ENCODE measurements at places on chromosomes 13 and 19. TPM values are rescaled to one million over a fixed set of nuclear protein-coding genes. Genes with fewer than 3 reads are reported as not detected.

CTU1 gene
- total RNA-seq = 18.1 TPM

SPPL2B gene
- 145 TPM for total RNA-seq

JSRP1 gene
- 0.42 TPM for total RNA-seq

SMIM44 gene
- not detected for total RNA-seq

ZSWIM4 gene
- total RNA-seq = 9.0 TPM

DIRAS1 gene
- 0.56 TPM for total RNA-seq

GGN gene
- 0.18 TPM for total RNA-seq

CRB3 gene
- 6.1 TPM for total RNA-seq

DNA sequence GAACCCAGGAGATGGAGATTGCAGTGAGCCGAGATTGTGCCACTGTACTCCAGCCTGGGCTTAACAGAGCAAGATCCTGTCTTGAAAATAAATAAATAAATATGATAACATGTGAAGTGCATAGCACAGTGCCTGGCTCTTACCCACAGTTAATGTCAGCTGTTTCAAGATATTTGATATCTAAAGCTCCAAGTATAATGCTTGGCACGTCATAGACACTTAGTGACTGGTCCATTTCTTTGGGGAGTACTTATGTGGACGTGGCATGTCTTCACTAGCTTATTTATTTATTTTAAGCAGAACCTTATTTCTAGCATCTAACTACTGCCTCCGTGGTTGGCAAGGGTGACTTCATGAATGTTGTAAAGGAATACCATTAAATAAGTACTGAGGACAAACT is 18.8 kb downstream of the GARRE1 start:
- H3K4me1 ChIP-seq = peaks cover 35% of the 10 kb centered on the region
- no peak for DNase-seq
- H3K36me3 ChIP-seq = no peaks in the 10 kb centered on the region
- no peaks in the 10 kb centered on the region for H3K27me3 ChIP-seq

GRCh38 chr13:21501686-21502085 is 42.6 kb upstream of the ZDHHC20 start:
- H3K27me3 ChIP-seq = no peaks in the 10 kb centered on the region
- no peak overlapping the region for H3K4me3 ChIP-seq
- H3K36me3 ChIP-seq = peaks cover 10% of the 10 kb centered on the region
- H3K4me1 ChIP-seq = no peaks in the 10 kb centered on the region
- no peak overlapping the region for H3K27ac ChIP-seq

DNA sequence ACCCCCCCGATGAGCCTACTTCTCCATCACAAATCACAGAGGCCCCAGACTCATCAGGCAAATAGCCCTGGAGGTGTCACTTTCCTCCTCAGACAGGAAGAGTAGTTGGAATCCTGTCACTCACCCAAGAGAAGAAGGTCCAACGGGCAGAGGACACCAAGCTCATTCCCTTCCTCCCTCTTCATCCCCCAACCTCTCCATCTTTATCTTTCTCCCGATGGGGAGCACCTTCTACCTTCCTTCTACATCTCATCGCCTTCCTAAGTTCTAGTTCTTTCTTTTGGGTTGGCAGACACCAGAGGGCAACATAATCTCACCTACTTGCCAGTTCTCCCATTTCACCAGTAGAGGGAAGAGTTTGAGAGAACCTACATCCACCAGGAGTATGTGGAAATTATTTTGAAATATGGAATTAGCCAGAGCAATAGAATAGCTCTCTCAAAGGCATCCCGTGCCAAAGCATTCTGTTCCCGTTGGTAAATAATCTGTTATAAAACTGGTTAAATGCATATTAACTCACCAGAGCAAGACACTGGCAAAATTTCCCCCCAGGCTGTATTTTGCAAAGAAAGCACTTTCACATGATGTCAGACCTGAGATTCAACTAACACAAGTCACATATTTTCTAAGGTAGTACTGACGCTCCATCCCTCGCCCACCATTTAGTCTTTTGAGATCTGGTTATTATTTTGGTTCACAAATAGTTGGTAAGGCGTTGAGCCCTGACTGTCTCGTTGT is 55.0 kb downstream of the ZIC5 start:
- peaks cover 4% of the 10 kb centered on the region for H3K27me3 ChIP-seq
- no peak overlapping the region for H3K4me3 ChIP-seq
- H3K27ac ChIP-seq = no peak overlapping the region
- peak; percentile 15 for DNase-seq
- no peaks in the 10 kb centered on the region for H3K4me1 ChIP-seq
- H3K36me3 ChIP-seq = no peaks in the 10 kb centered on the region

- peaks cover 41% of the 10 kb centered on the region for H3K4me1 ChIP-seq
- no peaks in the 10 kb centered on the region for H3K27me3 ChIP-seq
- peak overlapping the region; percentile 92 for H3K27ac ChIP-seq
- peak; percentile 45 for DNase-seq
- H3K36me3 ChIP-seq = no peaks in the 10 kb centered on the region
Observed at GRCh38 chr13:41458187-41458760, 924 bp downstream of the RGCC start.

- H3K27ac ChIP-seq = no peak overlapping the region
- H3K4me1 ChIP-seq = no peaks in the 10 kb centered on the region
- no peak for DNase-seq
- H3K4me3 ChIP-seq = no peak overlapping the region
Observed at GRCh38 chr19:46772170-46773017, 16.0 kb downstream of the SLC1A5 start.

DNA sequence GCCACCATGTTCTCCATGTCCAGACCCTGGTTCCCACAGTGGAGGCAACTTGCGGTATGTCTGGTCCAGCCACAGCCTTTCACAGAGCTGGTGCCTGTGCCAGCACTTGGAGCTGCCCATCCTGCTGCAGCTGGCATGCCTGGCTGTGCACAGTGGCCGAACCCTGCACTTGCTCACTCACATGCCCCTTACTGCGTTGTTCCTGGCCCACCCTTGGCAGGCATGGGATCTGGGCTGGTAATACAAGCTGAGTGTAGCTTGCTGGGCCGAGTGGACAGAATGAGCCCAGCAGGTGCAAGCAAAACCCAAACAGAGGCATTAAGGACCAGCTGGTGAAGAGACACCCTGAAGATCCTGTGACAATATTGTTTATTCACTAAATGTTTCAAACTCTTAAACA is 583.9 kb upstream of the SLITRK6 start:
- H3K27ac ChIP-seq = no peak overlapping the region
- DNase-seq = no peak
- H3K36me3 ChIP-seq = no peaks in the 10 kb centered on the region

DNA sequence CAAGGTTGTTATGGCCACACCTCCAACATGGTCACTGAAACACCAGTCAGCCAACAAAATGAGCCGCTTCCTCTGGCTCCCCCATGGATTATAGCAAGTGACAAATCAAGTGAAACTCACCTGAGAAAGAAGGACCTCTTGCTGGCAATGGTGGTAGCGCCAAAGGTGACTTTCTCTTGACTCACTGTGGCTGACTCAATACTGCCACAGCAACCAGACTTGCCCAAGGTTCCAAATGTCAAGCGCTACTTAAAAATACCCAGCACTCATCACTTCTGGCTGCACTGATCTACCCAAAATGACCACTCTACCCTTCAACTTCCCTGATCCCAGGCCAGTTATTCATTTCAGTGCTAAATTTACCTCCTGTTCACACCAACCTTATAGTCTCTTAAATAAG is 495.5 kb downstream of the FOXO1 start:
- H3K27ac ChIP-seq = no peak overlapping the region
- H3K4me1 ChIP-seq = peaks cover 6% of the 10 kb centered on the region
- no peaks in the 10 kb centered on the region for H3K36me3 ChIP-seq
- no peak overlapping the region for H3K4me3 ChIP-seq

GRCh38 chr13:71863254-71863865 is 3.6 kb downstream of the DACH1 start:
- peaks cover 8% of the 10 kb centered on the region for H3K4me1 ChIP-seq
- H3K27me3 ChIP-seq = no peaks in the 10 kb centered on the region
- H3K36me3 ChIP-seq = no peaks in the 10 kb centered on the region
- no peak overlapping the region for H3K4me3 ChIP-seq

GRCh38 chr13:69545551-69545950 is 562.1 kb upstream of the ATXN8OS start:
- no peaks in the 10 kb centered on the region for H3K27me3 ChIP-seq
- H3K27ac ChIP-seq = no peak overlapping the region
- DNase-seq = no peak
- H3K4me3 ChIP-seq = no peak overlapping the region
- no peaks in the 10 kb centered on the region for H3K36me3 ChIP-seq
- no peaks in the 10 kb centered on the region for H3K4me1 ChIP-seq

DNA sequence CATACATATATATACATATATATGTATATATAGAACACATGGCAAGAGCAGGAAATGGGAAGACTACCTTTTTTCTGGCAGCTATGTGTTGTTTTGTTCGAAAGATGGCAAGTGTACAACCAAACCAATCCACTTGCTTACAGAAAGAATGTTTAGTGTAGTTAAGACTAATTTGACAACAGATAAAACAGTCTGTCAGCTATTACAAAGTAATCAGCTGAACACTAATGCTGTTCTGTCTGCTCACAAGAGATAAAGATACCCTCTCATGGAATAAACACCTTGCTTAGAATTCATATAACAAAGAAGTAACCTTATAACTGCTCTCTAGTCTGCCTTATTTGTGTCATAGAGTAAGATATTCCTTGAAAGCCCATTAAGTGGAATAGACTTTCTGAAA is 858 bp upstream of the KCNRG start:
- H3K27ac ChIP-seq = no peak overlapping the region
- no peaks in the 10 kb centered on the region for H3K27me3 ChIP-seq
- H3K4me3 ChIP-seq = no peak overlapping the region
- H3K36me3 ChIP-seq = no peaks in the 10 kb centered on the region
- H3K4me1 ChIP-seq = no peaks in the 10 kb centered on the region
- no peak for DNase-seq

GRCh38 chr19:4354897-4355296 is 11.5 kb downstream of the MPND start:
- no peaks in the 10 kb centered on the region for H3K4me1 ChIP-seq
- DNase-seq = no peak
- no peak overlapping the region for H3K27ac ChIP-seq

DNA sequence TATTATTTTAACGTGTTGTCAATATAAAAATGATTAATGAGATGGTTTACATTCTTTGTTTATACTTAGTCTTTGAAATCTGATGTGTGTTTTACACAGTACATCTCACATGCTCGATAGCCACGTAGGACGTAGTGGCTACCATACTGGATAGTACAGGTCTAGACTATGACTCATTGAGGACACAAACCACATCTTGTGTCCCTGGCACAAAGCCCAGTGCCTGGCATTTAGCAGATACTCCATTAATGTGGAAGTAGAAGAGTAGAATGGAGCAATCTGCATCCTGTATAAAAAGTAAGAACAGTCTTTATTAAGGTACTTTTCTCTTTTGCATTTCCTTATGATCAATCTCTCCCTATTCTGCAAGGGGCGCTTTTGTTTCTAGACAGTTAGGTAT is 49.0 kb upstream of the FRY start:
- H3K27me3 ChIP-seq = peaks cover 5% of the 10 kb centered on the region
- no peak overlapping the region for H3K4me3 ChIP-seq
- H3K4me1 ChIP-seq = no peaks in the 10 kb centered on the region

DNA sequence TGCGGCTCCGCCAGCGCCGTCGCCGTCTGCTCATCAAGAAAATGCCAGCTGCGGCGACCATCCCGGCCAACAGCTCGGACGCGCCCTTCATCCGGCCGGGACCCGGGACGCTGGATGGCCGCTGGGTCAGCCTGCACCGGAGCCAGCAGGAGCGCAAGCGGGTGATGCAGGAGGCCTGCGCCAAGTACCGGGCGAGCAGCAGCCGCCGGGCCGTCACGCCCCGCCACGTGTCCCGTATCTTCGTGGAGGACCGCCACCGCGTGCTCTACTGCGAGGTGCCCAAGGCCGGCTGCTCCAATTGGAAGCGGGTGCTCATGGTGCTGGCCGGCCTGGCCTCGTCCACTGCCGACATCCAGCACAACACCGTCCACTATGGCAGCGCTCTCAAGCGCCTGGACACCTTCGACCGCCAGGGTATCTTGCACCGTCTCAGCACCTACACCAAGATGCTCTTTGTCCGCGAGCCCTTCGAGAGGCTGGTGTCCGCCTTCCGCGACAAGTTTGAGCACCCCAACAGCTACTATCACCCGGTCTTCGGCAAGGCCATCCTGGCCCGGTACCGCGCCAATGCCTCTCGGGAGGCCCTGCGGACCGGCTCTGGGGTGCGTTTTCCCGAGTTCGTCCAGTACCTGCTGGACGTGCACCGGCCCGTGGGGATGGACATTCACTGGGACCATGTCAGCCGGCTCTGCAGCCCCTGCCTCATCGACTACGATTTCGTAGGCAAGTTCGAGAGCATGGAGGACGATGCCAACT is 24.4 kb upstream of the KCTD15 start:
- H3K27ac ChIP-seq = no peak overlapping the region
- DNase-seq = no peak
- no peaks in the 10 kb centered on the region for H3K36me3 ChIP-seq
- H3K4me1 ChIP-seq = no peaks in the 10 kb centered on the region
- H3K4me3 ChIP-seq = no peak overlapping the region
- peaks cover 61% of the 10 kb centered on the region for H3K27me3 ChIP-seq

DNA sequence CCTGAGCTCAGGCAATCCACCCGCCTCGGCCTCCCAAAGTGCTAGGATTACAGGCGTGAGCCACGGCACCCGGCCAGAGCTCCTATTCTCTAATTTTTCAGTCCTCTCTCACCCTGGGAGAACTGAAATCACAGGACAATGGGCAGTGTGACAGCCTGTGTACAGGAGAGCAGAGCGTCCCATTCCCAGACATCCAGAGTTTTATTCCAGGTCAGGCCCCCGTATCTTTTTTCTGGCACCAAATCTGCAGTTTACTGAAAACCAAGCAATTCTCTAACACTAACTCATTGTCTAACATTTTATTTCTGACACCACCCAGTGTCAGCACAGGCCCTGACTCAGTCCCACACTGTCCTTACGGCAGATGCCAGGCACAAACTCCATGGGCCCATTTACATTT is 6.7 kb downstream of the ZNF708 start:
- no peak overlapping the region for H3K4me3 ChIP-seq
- peaks cover 9% of the 10 kb centered on the region for H3K36me3 ChIP-seq
- H3K4me1 ChIP-seq = peaks cover 32% of the 10 kb centered on the region
- no peak for DNase-seq
- H3K27ac ChIP-seq = no peak overlapping the region
- no peaks in the 10 kb centered on the region for H3K27me3 ChIP-seq

GRCh38 chr13:29849731-29850212 is 645 bp downstream of the UBL3 start:
- peak overlapping the region; percentile 94 for H3K27ac ChIP-seq
- peak; percentile 8 for DNase-seq
- H3K36me3 ChIP-seq = no peaks in the 10 kb centered on the region
- no peaks in the 10 kb centered on the region for H3K27me3 ChIP-seq
- H3K4me3 ChIP-seq = peak overlapping the region; percentile 99

DNA sequence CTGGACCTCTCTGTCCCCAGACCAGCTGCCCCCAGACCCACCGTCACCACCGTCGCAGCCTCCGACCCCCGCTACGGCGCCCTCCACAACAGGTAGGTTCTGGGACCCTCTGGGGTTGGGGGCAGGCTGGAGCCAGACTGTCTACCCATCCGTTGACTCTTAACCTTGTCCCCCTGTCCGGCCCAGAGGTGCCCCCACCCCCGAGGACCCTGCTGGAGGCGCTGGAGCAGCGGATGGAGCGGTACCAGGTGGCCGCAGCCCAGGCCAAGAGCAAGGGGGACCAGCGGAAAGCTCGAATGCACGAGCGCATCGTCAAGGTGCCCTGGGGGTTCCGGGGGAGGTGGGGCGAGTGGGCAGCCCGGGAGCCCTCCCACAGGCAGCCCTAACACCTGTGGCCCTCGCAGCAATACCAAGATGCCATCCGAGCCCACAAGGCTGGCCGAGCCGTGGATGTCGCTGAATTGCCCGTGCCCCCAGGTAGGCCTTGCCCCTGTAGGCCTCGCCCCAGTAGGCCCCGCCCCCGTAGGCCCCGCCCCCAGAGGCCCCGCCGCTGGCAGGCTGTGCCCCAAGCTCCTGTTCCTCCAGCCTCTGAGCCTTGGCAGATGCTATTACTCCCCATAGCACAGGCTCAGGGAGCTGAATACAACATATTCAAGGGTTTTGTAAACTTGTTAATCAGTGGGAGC is 12.9 kb downstream of the CC2D1A start:
- H3K27me3 ChIP-seq = no peaks in the 10 kb centered on the region
- H3K27ac ChIP-seq = no peak overlapping the region
- H3K4me3 ChIP-seq = no peak overlapping the region
- no peak for DNase-seq
